Cortex of kidney (tissue), 1 donor: ENCODE measurements at places on chromosomes 11 and 22.

DNA sequence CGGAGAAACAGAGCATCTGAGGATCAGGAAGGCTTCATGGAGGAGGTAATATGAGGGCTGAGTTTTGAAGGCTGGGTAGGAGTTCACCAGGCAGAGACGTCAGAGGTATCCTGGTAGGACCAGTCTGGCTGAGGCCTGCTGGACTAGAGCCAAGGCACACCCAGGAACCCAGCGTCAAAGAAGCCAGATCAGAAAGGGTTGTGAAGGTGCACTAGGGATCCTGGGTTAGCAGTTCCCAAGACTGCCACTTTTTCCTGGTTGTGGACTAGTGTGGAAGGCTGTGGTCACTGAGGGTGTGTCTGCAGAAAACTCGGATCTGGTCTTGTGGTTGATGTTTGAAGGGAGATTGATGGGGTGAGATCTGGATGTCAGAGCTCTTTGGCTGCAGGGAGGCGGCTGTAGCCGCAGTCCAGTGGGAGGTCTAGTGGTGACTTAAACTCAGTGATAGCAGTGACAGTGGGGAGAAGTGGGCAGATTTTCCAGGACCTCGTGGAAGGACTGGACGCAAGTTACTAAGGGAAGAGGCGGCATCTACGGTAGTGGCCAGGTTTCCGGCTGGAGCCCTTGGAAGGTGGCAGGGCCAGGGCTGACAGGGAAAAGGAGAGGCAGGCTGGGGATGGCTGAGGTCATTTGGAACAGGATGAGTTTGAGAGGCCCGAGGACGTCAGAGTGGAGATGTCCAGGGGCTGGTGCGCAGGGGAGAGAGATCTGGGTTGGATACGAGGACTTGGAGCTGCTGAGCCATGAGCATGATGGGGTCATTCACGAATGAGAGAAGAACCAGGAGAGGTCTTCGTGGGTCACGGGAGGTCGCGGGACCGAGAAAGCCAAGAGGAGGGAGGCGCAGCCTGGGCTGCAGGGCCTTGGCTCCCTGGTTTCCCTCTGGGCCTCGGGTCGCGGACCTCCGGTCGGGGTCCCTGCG lies 10.9 kb downstream of the RELA start:
- no peak for DNase-seq

GRCh38 chr11:19587979-19588378 lies 124.7 kb upstream of the NAV2 start:
- no peak for DNase-seq

DNA sequence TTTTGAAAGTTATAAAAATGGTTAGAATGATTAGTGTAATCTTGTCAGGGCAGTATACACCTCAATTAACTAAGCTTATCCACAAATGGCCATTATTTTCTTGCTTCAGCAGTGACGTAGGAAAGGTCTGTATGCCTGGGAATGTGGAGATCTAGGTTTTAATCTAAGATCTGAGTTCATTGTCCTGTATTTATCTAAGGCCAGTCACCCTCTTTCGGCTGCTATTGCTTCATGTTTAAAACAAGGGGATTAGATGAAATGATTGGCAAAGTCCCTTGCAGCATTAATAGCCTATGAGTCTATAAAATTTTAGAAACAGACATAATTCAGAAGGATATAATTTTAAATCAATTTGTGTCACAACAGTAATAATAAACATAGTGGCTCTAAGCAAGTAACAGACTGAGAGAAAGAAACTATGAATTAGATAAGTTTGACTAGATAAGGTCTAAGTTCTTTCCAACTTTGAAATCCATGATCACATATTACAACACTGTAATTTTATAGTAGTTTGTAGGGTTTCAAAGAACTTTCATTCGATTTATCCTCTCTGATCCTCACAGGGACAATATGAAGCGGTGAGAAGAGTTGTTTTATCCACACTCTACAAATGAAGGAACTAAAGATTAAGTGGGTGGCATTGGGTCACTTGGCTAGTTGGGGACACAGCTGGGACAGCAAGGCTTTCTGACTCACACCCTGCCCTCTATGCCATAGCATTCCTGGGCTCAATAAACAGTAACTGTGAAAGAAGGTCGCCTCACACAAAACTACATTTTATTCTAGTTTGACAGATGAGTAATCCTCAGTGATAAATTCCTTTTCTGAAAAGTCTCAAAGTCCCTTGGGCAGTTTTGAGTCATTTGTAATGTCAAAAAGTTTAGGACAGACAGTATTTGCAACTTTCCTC lies 60.6 kb upstream of the RDX start:
- no peak for DNase-seq

GRCh38 chr11:70060611-70061293 lies 17.4 kb upstream of the ANO1 start:
- DNase-seq: no peak

- no peak for DNase-seq
Measured at GRCh38 chr22:39144101-39144767, 8.2 kb downstream of the CBX7 start.

DNA sequence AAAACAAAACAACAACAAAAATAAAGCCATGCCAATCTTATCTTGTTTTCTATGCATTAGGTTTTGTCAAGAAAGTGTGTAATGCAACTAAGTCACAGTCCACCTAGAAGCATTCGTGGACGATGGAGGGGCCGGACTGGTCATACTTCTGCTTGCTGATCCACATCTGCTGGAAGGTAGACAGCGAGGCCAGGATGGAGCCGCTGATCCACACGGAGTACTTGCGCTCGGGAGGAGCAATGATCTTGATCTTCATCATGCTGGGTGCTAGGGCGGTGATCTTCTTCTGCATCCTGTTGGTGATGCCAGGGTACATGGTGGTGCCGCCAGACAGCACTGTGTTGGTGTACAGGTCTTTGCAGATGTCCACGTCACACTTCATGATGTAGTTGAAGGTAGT lies 18.3 kb upstream of the EP300 start:
- no peak for DNase-seq

DNA sequence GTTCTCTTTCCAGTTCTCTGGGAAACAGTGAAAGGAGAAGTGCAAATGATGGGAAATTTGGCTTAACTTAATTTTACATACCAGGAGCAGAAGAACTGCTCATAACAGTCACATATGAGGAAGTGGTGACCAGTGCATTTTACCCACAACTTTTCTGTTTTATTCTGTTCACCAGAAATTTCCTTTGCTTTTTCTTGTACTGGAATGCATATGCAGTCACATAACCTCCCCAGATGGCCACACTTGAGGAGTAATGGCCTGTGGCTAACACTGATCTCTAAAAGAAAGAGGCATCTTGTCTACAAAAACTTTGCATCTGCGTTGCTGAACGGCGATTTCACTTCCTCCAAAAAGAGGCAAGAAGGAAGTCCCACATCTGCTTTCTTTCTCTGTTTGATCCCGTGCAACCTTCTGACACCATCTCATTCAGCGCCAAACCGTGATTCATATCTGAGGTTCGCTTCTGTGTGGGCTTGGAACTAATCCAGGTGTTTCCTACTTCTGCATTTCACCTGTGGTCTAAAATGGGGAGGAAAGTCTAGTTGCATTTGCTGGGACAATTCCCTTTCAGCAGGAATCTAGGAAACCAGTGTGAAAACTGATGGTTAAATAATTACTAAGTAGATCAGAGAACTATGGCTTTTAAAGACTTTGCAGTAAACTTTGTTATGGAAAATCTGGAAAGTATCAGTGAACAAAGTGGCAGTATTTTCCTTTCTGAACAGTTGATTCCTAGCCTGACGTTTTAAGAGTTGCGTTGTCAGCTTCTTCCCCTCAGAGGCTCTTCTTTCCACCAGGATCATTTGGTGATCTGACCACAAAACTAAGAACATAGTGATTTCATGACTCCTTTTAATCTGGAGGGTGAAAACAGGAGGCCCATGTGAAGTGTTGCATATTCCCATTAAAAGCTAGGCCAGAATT lies 4.2 kb upstream of the MPEG1 start:
- no peak for DNase-seq

- DNase-seq: no peak
Measured at GRCh38 chr22:49224243-49224642, 603.4 kb downstream of the BRD1 start.

GRCh38 chr11:23455321-23455891 lies 595.1 kb upstream of the CCDC179 start:
- DNase-seq: no peak

DNA sequence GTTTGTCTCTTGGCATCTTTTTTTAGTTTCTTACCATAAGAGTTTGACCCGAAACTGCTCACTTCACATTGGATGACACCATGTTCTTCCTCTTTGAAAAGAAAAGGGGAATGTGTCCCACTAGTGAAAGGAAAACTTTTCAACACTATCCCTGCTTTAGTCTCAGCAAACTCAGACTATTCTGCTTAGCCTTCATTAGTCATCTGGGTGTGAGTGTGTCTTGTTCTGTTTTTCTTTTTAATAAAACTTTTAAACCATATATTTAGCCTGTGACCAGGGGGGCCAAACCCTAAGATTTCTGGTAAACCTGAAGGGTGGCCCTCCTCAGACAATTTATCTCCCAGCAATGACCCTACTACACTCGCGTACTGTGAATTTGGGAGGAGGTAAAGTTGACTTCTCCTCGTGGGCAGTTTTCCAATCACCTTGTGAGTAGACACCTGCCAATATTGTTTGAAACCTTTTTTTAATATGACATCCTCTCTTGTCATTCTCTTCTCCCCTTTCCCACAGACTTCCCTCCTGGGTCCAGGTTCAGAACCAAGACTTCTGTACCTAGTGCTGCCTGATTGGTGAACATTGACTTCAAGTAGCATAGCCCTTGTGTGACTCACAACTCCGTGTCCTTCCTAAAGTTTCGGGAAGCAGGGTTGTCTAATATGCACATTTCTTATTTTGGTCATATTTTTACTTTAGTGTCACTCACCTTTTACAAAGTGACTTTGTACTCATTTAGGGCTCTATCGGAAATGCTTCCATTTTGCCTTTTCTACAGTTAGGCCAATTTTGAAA lies 39.9 kb downstream of the DBX1 start:
- DNase-seq: no peak

DNA sequence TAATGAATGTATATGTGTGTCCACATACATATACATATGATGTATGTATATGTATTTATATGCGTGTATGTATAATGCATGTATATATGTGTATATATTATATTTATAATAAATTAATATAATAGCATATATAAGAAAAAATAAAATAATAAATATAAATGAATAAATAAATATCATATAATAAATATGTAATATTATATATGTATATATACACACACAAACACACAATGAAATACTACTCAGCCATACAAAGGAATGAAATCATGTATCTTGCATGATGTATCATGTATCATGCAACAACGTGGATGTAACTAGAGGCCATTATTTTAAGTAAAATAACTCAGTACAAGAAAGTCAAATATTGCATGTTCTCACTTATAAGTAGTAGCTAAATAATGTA lies 788.7 kb upstream of the CHORDC1 start:
- no peak for DNase-seq

DNA sequence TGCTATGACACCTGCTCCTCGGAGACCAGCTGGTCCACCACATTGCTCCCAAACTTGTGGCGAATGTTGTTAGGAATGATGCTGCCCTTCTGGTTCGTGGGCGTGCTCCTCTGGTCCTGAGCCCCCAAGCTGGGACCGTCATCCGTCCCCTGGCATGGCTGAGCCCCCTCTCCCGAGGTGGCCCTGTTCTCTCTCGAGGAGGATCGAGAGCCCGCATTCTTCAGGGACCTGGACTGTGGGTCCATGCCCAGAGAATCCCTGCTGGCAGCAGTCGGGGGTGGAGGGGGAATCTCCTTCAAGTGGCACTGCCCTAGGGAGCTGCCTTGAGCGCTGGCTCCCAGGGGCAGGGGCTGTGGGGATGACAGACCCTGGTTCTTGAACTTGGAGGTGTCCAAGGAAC lies 17.4 kb downstream of the TST start:
- no peak for DNase-seq

DNA sequence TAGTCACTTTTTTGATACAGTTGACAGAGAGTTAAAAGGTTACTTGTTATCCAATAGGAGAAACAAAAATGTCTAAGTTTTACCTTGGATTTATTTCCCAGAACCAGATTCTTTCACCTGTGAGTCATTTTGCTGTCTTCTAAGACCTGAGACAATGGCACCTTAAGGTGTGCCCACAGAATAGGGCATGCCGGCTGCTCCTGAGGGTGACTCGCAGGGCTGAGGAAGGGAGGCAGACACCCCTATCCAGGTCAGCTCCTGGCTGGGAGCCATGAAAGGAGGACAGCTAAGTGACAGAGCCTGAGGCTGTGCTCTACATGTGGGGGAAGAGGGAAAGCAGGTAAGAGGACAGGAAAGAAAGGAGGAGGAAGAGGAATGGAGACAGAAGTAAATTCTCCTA lies 67.8 kb downstream of the RASSF10 start:
- no peak for DNase-seq

GRCh38 chr11:75439026-75439425 lies 6.0 kb upstream of the KLHL35 start:
- DNase-seq: no peak

GRCh38 chr11:120066738-120067437 lies 71.0 kb downstream of the TRIM29 start:
- no peak for DNase-seq

DNA sequence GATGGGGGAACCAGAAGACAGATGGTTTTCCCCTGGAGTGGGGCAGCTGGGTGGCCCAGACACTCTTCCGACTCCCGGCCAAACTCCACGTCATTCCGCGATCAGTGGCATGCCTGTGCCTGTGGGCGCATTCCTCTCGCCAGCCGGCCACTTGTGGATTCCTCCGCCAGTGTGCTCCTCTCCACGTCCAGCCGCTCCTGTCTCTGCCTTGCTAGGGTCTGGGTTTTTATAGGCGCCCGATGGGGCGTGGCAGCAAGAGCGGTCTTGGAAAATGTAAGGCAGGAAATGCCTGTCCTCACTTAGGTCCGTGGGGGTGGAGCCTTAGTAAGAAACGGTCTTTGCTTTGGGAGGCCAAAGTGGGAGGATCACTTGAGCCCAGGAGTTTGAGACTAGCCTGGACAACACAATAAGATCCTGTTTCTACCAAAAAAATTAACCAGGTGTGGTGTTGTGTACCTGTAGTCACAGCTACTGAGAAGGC lies 81.6 kb upstream of the SEPTIN5 start:
- DNase-seq: no peak

GRCh38 chr11:119782739-119783072 lies 53.7 kb upstream of the NECTIN1 start:
- DNase-seq: no peak

DNA sequence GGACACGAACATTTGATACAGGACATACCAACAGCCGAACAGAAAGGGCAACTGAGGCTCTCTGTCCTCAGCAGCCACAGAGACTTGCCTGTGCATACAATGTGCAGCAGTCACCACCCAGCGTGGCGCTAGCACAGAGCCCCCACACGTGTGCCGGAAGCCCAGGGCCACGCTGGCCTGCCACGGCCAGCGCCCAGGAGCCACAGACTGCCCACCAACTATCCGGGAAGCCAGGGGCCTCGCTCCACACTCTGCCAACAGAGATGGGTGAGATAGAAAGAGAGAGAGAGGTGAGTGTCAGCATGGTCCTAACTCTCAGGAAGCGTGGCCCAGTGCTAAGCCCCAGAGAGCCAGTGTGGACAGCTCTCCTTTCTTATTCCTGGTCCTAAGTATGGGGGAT lies 11.7 kb downstream of the TMPRSS5 start:
- no peak for DNase-seq

GRCh38 chr11:94199136-94200130 lies 70.8 kb downstream of the PANX1 start:
- DNase-seq: no peak

- no peak for DNase-seq
Measured at GRCh38 chr11:120918257-120918656, 105.6 kb upstream of the TBCEL start.

- DNase-seq: no peak
Measured at GRCh38 chr22:28900379-28900925, 17.1 kb downstream of the ZNRF3 start.
